Naive thymus-derived CD8-positive, alpha-beta T cell (primary cell): ENCODE measurements at places on chromosomes 6 and 20.

DNA sequence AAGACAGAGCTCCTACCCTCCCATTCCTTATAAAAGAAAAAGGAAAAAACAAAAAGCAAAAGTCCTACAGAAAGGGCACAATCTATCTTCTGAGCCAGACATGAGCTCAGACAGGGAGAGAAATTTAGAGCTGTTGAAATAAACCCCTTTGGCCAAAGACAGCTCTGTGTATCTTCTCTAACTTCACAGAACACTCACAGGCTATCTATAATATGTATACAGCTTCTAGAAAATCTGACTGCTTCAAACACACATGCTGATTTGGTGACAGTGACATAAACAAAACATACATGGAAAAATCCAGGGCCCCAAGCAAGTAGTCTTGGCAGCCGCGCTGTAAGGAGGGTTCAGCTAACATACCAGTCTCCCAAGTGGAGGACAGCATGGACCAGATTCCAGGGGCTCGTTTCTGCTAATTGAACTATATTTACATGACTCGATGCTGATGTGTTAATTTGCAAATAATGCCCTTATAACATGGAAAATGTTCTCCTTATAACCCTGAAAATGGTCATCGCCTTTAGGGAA is 37.0 kb downstream of the MTFR2 start:
- DNase-seq, result no peak

GRCh38 chr20:3258429-3258828 is 19.4 kb upstream of the SLC4A11 start:
- DNase-seq, result no peak

- no peak for DNase-seq
These were observed 15.3 kb upstream of the SMLR1 start for GRCh38 chr6:130811932-130812331.

GRCh38 chr20:8656335-8656734 is 412.6 kb upstream of the PLCB4 start:
- no peak for DNase-seq

- no peak for DNase-seq
These were observed 35.1 kb downstream of the LRFN2 start for GRCh38 chr6:40551966-40552505.

GRCh38 chr6:153340568-153340967 is 209.5 kb upstream of the RGS17 start:
- no peak for DNase-seq

- peak; percentile 36 for DNase-seq
These were observed 11.9 kb upstream of the CPNE5 start for GRCh38 chr6:36851149-36851614.

DNA sequence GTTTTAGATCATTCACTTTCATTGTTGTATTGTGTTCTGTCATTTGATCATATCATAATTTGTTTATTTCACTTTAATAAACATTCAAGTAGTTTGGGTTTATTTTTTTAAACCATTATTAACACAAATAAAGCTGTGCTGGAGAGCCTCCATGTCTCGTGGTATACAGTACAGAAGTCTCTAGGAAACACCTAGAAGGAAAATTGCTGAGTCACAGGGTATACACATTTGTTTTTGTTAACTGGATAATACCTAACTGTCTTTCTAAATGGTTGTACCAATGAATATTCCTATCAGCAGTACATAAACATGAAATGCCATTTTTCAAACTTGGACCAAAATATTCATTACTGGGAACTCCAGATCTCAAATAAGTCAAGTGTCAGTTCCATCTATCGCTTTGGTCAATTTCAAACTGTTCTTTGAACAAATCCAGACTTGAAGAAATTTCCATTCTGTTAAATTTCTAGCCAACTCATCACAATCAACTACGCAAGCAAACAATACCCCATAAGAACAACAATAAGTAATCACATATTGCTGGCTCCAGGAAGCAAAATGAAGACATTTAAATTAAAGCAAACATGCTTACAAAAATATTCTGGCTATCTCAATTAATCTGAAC is 138.1 kb downstream of the ATXN1 start:
- no peak for DNase-seq

GRCh38 chr6:26216886-26217713 is 129.9 kb downstream of the HFE start:
- DNase-seq, result peak; percentile 66
